Inflammatory macrophage (primary cell): ENCODE measurements at places on chromosomes 2 and 18.

- DNase-seq: no peak
These were observed 2.7 kb downstream of the IKZF2 start for GRCh38 chr2:213148572-213149261.

DNA sequence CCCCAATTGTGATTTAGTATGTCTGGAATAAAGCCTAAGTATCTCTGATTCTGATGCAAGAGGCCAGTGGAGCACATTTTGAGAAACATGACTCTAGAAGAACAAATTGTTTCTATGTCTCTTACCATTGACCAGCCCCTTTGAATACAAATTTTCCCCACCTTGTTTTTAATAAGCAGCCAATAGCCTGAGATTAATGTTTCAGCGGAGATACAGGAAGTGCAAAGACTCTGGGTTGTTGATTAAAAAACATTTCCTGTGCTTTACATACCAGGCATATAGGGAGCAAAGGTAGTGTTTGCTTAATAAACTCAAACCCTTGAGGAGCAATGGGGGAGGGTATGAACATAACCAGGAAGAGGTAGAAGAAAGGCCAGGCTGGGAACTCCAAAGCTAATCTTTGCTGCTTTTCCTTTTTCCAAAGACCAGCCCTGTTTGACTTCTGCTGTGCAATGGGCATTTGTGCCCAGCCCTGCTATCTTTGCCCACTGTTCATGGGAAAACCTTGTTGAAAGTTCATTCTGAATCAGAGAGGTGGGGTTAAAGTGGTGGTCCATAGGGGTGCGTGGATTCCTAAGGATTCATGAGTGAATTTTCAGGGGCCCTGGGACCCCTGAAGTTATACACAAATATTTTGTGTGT is 29.3 kb downstream of the UPP2 start:
- DNase-seq: no peak

- DNase-seq: no peak
These were observed 215.4 kb downstream of the CMPK2 start for GRCh38 chr2:6650311-6650710.

DNA sequence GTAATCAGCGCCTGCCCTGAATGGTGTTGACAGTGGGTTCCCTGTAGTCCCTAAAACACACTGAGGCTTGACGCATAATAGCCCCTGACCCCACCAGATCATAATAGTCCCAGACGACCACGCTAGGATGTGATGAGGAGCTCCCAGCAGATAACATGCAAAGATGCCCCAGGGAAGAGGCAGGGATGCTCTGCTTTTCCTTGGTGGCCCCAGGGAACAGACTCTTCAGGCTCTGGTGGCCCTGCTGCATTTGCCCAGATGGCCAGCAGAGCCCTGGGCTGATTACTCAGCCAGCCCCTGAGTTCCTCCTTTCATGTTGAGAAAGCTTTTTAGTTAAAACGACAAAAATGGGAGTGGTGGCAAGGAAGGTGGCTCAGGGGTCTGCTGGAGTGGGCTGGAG is 5.9 kb upstream of the NCKAP5 start:
- DNase-seq: no peak

- DNase-seq: no peak
These were observed 4.8 kb downstream of the PDK1 start for GRCh38 chr2:172560721-172561120.

DNA sequence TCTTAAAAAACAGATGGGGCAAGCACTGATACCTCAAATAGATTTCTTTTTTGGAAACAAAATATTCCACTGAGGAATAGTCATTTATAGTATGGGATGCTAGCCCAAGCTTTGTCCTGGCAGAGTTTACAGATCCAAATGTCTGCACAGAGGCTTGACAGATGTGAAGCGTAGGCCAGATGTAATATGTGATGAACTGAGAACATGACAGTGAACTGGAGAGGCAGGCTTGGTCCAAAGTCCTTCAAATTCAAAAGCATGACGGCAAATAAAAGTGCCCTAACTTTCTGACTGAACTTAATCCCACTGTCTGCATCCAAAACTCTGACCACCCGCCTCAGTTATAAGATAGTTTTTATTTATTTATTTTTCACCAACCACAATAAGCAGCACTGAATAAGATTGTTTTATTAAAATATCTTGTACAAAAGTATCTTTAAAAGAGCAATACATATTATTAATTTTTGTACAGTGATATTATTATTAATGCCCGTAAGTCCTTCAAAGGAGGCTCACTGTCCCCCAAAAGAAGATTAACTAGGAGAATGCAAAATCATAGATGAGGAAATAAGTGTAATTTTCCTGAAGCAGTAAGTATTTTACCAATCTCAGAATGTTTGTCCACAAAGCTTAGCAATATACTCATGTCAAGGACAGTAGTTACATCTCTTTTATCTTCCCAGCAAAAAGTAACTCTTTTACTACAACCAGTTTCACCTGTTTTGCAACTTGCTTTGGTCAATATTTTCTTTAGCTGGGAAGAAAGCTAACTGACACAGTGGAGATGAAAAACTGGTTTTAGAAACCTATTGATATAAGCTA is 10.7 kb upstream of the SPOPL start:
- DNase-seq: no peak

DNA sequence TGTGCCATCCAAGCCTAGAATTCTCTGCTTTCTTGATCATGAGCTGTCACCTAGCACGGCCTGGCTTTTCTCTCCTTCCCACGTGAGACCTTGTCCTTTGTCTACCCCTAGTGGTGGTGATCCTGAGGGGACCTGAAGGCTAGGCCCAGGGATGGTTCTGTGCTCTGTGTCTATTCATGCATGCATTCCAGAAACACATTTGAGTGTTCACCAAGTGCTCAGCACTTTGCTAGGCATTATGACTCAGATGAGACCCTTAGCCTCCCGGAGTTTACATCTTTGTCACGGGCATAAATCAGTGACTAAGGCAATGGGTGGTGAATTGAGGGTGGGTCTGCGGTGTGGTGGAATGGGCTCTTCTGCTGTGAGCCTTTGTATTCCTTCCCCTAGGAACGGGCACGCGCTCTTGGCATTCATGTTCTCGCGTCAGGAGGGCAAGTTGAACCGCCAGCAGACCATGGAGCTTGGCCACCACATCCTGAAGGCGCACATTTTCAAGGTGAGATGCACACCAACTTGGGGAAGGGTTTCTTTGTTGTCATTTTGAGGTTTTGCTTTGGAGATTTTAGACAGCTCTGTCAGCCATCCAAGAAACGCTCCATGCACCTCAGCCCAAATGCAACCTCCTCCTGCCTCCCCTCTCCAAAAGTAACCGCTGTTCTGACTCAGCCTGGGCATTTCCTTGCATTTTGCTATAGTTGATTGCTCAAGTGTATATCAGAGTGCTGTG is 100.9 kb downstream of the WDSUB1 start:
- no peak for DNase-seq

DNA sequence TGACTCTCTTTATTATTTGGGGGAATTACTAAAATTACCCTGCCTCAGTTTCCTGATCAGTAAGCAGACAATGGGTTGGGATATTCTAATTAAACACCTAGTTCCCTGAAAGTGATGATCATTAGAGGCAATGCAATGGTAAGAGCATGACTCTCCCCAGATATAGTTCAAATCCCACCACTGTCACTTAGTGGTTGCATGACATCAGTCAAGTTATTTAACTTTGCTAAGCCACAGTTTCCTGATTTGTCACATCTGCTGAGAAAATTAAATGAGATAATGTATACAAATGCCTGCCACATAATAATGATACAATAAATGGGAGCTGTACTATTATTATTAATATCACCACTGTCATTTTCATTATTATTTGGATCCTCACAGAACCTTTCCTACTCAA is 29.9 kb downstream of the ZEB2 start:
- no peak for DNase-seq

- peak; percentile 30 for DNase-seq
These were observed 114.7 kb downstream of the FAM210A start for GRCh38 chr18:13611601-13612195.

DNA sequence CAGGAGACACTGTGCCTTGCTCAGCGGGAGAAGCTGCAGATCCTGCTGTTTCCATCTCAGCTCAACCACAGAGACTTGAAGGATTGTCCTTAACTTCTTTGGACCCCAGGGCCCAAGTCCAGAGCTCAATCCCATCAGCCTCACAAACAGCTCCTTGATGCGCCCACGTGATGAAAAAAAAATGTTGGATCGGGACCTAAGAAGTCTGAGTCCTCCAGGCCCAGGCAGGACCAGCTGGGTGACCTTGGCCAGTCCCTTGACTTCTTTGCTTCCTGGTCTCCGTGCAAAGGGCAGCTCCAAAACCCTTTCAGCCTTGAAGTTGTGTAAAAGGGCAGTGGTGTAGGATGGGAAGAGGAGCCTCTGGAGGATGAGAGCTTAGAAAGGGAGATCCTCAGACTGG is 175.5 kb downstream of the ZFP36L2 start:
- DNase-seq: no peak

GRCh38 chr18:60259052-60259681 is 113.4 kb downstream of the MC4R start:
- DNase-seq: no peak

DNA sequence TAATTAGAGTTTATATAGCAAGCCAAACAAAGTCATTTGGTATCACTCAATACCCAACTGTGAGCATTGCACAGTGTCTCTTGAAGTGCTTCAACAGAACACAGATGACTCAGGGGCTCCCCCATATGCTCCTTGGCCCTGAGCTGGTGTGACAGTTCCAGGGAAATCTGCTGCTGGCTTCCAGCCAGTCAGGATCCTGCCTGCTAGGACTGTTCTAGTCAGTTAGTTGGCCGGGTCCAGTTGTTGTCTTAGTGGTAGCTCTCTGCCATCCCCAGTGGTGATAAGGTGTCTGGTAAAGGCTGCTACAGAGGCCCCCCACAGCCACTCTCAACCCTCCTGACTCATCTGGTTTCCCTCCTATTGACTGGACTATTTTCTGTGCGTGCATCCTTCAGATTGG is 100.3 kb downstream of the IRS1 start:
- DNase-seq: no peak

DNA sequence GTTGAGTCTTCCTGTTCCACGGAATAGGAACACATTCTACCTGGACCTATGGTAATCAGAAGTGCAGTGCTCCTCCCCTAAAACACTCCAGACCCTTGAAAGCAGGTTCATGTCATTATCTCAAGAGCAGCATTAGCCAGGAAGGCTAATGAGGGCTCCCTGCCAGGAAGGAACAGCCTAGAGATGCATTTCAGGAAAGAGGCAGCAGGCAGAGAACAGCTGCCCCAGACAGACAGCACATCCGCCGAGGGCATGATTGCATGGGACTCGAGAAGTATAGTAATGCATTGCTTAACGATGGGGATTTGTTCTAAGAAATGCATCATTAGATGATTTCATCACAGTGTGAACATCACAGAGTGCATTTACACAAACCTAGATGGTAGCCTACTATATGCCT is 171.5 kb downstream of the ALK start:
- DNase-seq: no peak

DNA sequence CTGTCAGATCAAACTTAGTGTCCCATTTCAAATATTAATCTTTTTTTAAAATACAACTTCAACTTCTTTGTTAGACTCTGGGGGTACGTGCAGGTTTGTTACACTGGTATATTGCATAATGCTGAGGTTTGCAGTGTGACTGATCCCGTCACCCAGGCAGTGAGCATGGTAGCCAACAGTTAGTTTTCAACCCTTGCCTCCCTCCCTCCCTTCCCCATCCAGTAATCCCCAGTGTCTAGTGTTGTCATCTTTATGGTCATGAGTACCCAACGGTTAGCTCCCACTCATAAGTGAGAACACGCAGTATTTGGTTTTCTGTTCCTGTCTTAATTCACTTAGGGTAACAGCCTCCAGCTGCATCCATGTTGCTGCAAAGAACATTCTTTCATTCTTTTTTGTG is 23.9 kb downstream of the NOL10 start:
- DNase-seq: peak; percentile 44

DNA sequence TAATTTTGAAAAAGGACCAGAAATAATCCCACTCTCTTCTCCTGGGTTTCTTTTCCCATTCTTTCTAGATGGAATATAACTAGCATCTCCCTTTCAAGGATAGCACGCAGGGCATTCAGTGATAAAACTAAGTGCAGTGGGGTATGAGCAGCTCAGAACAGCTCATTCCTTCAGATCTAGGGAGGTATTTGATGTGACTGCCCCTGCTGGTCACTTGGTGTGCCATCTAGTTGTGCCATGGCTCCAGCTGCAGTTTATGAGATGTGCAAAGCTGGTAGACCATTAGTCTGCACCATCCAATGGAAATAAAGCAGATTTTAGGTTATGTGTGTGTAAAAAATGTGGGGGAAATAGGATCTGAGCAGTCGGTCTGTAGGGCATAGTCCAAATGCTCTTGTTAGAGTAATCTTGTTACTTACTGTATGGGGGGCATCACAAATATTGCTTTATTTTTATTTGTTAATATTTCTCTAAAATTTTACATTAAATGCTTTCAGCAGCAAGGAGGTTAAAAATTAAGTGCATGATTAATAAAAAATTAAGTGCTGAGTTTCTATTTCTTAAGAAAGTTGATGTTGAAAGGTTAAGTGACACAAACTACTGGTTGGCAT is 38.9 kb downstream of the CTAGE1 start:
- peak; percentile 19 for DNase-seq

- DNase-seq: peak; percentile 59
These were observed 79.4 kb upstream of the TCF7L1 start for GRCh38 chr2:85053802-85054201.

DNA sequence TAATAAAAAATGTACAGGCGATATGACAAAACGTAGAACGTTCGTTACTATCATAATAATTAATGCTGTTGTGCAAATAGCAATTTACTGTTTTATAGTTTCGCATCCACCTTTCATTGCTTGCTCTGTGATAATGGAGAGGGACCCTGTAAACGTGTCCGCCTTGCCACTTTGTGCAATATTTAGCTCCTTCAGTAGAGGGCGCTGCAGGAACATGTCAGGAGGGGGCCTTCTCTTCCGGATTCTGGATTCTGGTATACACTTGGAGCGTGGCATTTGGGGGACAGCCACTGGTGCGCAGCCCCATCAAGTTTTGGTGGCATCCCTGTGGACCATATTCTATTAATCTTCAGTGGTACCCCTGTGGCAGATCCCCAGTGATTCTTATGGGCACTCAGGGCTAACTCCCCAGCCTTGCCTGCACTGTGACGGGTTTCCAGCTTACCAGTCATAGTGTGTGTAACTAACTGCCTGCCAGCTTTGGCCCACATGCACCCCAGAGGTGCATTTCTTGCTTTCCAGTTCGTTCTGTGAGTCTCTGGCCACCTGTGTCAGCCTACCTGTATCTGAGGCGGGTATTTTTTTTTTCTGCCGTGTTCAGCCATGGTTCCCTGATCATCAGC is 140.3 kb downstream of the CYRIA start:
- peak; percentile 56 for DNase-seq

- no peak for DNase-seq
These were observed 40.8 kb upstream of the CLASP1 start for GRCh38 chr2:121690095-121690494.

DNA sequence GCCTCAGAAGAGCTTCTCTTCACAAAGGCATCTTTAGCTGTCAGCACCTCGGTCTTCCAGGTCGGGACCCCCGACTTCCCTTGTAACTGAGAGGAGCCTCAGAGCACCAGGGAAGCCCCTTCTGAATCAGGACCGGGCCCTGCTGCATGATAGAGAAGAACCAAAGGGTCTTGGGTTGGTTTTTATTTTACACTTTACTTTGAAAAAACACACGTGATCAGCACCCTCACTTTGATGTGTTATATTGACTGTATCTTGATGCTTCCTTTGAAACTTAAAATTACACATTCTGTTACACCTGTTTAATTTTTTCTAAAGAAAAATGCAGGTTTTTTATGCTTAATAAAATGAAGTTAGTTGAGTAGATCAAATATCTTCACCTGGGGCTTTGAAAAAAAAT is 202.3 kb downstream of the FAM210A start:
- no peak for DNase-seq
